Heart right ventricle (tissue), 16 donors: ENCODE measurements at places on chromosomes 11 and 22. TPM values are rescaled to one million over a fixed set of nuclear protein-coding genes. Genes with fewer than 3 reads are reported as not detected.

DNA sequence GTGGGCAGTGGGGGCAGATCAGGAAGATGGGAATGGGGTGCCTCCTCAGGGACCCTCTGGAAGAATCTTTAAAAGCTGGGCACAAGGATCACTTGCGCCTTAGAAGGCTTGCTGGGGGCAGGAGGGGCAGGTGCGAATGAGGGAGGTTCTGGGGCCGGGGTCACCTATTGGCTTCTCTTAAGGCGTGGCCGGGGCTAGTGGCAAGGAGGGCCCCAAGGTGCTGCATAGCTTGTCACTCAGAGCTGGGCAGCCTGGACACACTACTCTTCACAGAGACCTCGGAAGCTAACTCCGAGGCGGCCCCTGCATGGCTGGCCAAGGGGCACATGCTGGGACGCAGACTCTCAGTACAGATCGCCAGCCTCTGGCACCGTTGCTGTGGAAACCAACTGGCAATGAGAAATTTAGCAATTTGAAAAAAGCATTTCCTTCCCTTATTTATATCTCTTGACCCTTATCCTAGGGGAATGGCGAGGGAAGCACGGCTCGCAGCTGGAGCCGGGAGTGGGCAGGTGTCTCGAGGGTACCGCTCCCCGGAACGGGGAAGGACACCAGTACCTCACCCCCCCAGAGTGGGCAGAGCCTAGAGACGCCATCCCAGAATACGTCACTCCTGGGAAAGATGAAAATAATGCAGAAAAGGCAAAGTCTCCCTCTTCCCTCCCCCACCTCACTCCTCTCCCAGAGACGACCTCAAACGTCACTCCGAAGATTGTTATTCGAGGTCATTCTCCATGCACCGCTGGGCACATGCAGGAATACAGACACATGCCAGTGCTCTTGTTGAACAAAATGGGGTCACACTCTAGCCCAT, 188.1 kb downstream of the CTTN start:
- H3K4me3 ChIP-seq = no peak overlapping the region
- no peak overlapping the region for H3K27ac ChIP-seq
- no peaks in the 10 kb centered on the region for H3K36me3 ChIP-seq
- DNase-seq = no peak
- H3K4me1 ChIP-seq = no peaks in the 10 kb centered on the region

DNA sequence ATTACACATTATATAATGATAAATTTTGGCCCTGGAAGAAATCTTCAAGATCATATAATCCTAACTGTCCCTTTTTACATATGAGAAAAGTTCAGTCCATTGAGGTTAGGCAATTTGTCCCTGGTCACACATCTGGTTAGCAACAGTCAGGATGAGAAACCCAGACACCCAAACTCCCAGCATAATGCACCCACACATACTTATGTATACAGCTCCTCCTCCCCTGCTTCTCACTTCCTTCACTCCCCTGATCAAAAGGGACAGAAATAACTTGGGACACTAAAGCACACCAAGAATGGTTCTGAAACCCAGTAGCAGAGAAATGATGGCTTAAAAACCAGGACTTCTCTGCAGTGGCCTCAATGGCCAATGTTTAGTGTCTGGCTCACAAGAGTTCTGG, 11.1 kb downstream of the NUMA1 start:
- peaks cover 41% of the 10 kb centered on the region for H3K4me1 ChIP-seq
- no peaks in the 10 kb centered on the region for H3K27me3 ChIP-seq
- no peak for DNase-seq
- peak overlapping the region; percentile 34 for H3K27ac ChIP-seq
- H3K36me3 ChIP-seq = peaks cover 37% of the 10 kb centered on the region

- H3K27ac ChIP-seq = no peak overlapping the region
- no peak for DNase-seq
- peaks cover 15% of the 10 kb centered on the region for H3K36me3 ChIP-seq
- peaks cover 41% of the 10 kb centered on the region for H3K27me3 ChIP-seq
- peaks cover 25% of the 10 kb centered on the region for H3K4me1 ChIP-seq
Observed at GRCh38 chr11:639332-639955, 2.4 kb downstream of the DRD4 start.

- no peaks in the 10 kb centered on the region for H3K27me3 ChIP-seq
- peak overlapping the region; percentile 94 for H3K4me3 ChIP-seq
- H3K4me1 ChIP-seq = peaks cover 11% of the 10 kb centered on the region
- no peak for DNase-seq
- no peaks in the 10 kb centered on the region for H3K36me3 ChIP-seq
Observed at GRCh38 chr22:21981874-21982273, 713 bp downstream of the TOP3B start.

- H3K4me1 ChIP-seq = no peaks in the 10 kb centered on the region
- H3K4me3 ChIP-seq = no peak overlapping the region
- DNase-seq = no peak
Observed at GRCh38 chr11:59423835-59424234, 2.4 kb downstream of the OR5A2 start.

- peaks cover 36% of the 10 kb centered on the region for H3K4me1 ChIP-seq
- no peak for DNase-seq
Observed at GRCh38 chr22:21650823-21651520, 8.9 kb downstream of the SDF2L1 start.

DNA sequence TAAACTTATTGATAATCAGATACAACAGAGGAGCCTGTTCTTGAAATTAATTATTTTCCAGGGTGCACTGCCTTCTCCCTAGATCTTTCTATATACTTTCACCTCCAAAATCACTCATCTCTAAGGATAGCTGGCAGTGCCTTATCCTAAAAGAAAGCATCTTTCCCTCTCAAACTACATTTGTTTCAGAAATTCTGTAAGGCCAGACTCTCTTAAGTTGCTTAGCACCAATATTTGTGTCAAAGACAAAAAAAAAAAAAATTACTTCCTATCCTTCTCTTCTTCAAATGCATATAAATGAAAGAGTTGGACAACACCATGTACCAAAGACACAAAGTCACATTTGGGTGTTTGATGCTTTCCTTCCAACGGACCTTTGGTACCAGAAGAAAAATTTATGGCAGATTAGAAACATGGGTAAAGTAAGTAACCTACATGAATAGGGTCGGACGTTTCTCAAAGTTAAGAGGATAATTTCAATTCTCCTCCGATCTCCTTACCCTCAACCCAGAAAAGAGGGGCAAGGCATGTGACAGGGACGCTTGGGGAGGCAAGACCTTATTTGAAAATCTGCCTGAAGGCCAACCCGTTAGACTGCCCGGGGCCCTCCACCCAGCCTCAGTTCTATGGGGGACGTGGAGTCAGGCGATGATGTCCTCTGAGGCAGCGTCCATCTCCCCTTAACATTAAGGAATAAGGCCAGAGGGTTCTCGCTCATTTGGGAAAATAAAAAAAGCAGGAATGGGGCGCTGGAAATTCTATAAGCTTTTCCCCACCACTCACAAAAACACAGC, 66.3 kb downstream of the ETS1 start:
- H3K27ac ChIP-seq = peak overlapping the region; percentile 98
- H3K27me3 ChIP-seq = no peaks in the 10 kb centered on the region
- no peak for DNase-seq
- no peaks in the 10 kb centered on the region for H3K36me3 ChIP-seq
- peak overlapping the region; percentile 85 for H3K4me3 ChIP-seq

- H3K27me3 ChIP-seq = no peaks in the 10 kb centered on the region
- H3K4me3 ChIP-seq = no peak overlapping the region
- peak; percentile 11 for DNase-seq
- H3K4me1 ChIP-seq = no peaks in the 10 kb centered on the region
Observed at GRCh38 chr11:18243783-18244362, 4.6 kb downstream of the SAA2 start.

- no peaks in the 10 kb centered on the region for H3K36me3 ChIP-seq
- peak; percentile 72 for DNase-seq
- H3K4me3 ChIP-seq = no peak overlapping the region
- H3K4me1 ChIP-seq = no peaks in the 10 kb centered on the region
- H3K27ac ChIP-seq = no peak overlapping the region
- no peaks in the 10 kb centered on the region for H3K27me3 ChIP-seq
Observed at GRCh38 chr22:38824585-38824984, 19.2 kb downstream of the NPTXR start.

- no peaks in the 10 kb centered on the region for H3K27me3 ChIP-seq
- peaks cover 31% of the 10 kb centered on the region for H3K4me1 ChIP-seq
- no peak for DNase-seq
- peaks cover 88% of the 10 kb centered on the region for H3K36me3 ChIP-seq
Observed at GRCh38 chr22:17808693-17809403, 34.6 kb upstream of the BID start.

- H3K4me1 ChIP-seq = no peaks in the 10 kb centered on the region
- H3K36me3 ChIP-seq = no peaks in the 10 kb centered on the region
- H3K4me3 ChIP-seq = no peak overlapping the region
Observed at GRCh38 chr11:87369888-87370287, 332.2 kb downstream of the TMEM135 start.

DNA sequence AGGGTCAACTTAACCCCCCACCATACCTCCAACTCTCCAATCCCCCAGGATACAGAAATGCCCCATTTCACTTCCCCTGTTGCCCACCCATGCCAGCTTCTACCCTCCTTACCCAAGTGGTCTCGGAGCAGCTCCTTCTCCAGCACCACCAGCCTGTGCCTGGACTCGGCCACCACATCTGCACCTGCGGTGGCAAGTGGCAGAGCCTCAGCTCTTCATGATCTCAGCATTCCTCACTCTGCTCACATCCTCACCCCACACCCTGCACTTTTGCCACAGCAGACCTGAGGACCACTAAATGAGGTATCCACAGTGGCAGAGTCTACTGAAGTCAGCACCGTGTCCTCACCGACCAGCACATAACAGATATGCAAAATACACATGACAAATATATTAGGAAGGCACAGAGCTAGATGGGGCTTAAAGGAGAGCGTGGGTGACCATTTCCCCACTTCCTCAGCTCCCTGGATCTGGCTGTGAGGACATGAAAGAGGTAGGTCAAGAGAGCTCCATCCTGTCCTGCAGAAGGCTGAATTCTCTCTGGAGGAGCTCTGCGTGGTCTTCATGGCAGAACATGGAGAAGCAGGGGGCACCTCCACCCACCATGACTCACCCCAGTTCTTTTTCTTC, 9.7 kb downstream of the NHERF4 start:
- no peaks in the 10 kb centered on the region for H3K36me3 ChIP-seq
- H3K27ac ChIP-seq = no peak overlapping the region
- no peak for DNase-seq
- H3K4me1 ChIP-seq = no peaks in the 10 kb centered on the region

GRCh38 chr11:98512938-98513337, 507.8 kb upstream of the CNTN5 start:
- DNase-seq = no peak
- no peak overlapping the region for H3K27ac ChIP-seq
- H3K4me1 ChIP-seq = no peaks in the 10 kb centered on the region
- no peak overlapping the region for H3K4me3 ChIP-seq

DNA sequence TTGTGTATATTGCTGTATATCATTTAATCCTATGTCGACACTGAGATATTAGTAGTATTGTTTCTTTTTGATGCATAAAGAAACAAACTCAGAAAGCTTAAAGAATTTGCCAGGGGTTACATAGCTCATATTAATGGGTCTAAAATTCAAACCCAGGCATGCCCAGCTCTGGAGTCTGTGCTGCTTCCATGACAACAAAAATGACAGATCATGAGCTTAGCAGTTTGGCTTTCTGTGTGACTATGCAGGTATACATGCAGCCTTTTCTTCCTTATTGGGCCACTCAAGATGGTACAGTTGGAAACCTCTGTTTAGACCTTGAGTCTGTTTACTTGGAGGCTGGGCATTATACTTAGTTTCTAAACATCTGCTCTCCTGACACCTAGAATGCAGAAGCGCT, 220.5 kb upstream of the TENM4 start:
- no peak overlapping the region for H3K4me3 ChIP-seq
- DNase-seq = no peak
- no peak overlapping the region for H3K27ac ChIP-seq
- H3K4me1 ChIP-seq = no peaks in the 10 kb centered on the region
- no peaks in the 10 kb centered on the region for H3K27me3 ChIP-seq
- no peaks in the 10 kb centered on the region for H3K36me3 ChIP-seq

- H3K27ac ChIP-seq = peak overlapping the region; percentile 76
- H3K27me3 ChIP-seq = no peaks in the 10 kb centered on the region
- no peak overlapping the region for H3K4me3 ChIP-seq
- peak; percentile 51 for DNase-seq
- H3K36me3 ChIP-seq = no peaks in the 10 kb centered on the region
- peaks cover 57% of the 10 kb centered on the region for H3K4me1 ChIP-seq
Observed at GRCh38 chr22:21816787-21817496, 50.5 kb downstream of the MAPK1 start.

DNA sequence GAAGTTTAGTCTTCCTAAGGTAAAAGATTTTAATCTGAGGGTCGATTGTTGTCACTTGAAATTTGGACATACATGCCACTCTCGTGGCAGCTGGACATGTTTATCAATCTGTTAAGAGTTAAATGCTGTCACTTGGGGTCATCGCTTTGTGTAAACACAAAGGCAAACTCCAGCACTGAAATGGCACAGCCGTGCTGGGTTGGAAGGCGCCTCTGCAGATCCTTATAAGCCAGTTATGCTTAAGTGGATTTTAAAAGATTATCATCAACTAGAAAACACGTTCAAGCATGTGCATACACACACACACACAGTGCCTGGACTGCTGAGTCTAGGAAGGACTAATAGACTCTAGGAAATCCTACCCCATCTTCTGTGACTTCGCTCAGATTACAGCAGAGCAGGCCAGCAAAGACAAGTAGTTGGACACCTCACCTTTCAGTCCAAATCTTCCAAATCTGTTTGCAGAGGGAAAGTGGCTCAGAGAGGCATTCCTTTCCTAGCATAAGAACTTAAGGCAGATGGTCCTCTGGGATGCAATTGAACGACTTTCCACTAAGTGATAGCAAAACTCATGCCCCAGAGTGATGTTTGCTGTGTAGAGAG, 83.7 kb downstream of the CACNG2 start:
- no peak for DNase-seq
- no peaks in the 10 kb centered on the region for H3K36me3 ChIP-seq
- no peaks in the 10 kb centered on the region for H3K4me1 ChIP-seq
- H3K27ac ChIP-seq = no peak overlapping the region

GRCh38 chr11:65305501-65306268, 9.0 kb upstream of the CDC42EP2 start:
- no peaks in the 10 kb centered on the region for H3K36me3 ChIP-seq
- DNase-seq = no peak
- H3K27me3 ChIP-seq = no peaks in the 10 kb centered on the region
- H3K4me1 ChIP-seq = peaks cover 57% of the 10 kb centered on the region
- H3K27ac ChIP-seq = peak overlapping the region; percentile 45

Gene TRIM29
- total RNA-seq = not detected

Gene NEFH
- total RNA-seq = 0.18 TPM

Gene SULT4A1
- total RNA-seq = 0.19 TPM

Gene TEX54
- not detected for total RNA-seq

Gene OR10A2
- total RNA-seq = not detected

Gene APOBEC3F
- 5.0 TPM for total RNA-seq

Gene RAPSN
- total RNA-seq = 3.6 TPM

Gene BEST1
- total RNA-seq = 0.99 TPM

Gene CHRM4
- total RNA-seq = not detected

Gene CDHR5
- total RNA-seq = not detected

Gene DRD2
- not detected for total RNA-seq

Gene SLC22A8
- total RNA-seq = not detected

Gene KREMEN1
- 46.3 TPM for total RNA-seq

Gene FGF4
- not detected for total RNA-seq

Gene HBD
- total RNA-seq = not detected
